ENCODE measurements at places on chromosomes 7 and 10.

DNA sequence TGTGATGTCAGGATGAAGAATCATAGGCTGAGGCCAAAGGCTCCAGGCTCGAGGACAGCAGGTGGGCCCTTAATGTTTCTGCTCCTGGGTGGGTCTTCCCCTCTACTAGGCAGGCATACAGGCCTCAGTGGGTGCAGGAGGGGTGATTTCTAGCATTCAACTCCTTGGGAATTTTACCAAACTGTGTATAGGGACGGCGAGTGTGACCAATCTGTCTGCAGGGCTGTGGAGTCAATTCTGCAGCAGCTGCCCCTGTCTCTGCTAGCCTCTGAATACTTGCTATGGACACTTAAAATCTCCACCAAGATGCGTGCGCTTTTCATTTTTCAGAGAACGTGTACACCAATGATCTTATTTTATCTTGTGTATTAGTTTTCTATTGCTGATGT lies 115.5 kb downstream of the WDR11 start:
- DNase-seq, result no peak

DNA sequence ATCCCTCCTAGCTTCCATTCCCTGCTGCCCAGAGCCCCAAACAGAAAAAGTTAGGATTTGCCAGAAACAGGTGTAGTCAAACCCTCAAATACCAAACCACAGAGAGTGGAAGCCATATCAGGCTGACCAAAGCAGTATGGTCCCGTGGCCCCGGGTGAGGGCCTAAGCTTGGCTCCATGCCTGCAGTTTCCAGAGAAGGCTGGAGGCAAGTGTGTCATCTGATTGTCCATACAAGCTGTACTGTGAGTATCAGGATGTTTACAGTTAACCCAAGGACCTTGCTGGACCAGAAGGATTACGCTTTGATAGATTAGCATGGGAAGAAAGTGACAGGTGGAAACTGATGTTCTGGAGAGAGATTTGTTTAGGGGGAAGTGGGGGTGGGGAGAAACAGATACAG lies 96.3 kb downstream of the PRKAG2 start:
- DNase-seq, result no peak

GRCh38 chr7:48144291-48144768 lies 26.9 kb upstream of the ABCA13 start:
- DNase-seq, result no peak

GRCh38 chr10:89479771-89480446 lies 55.5 kb downstream of the SLC16A12 start:
- DNase-seq, result no peak

GRCh38 chr10:73857446-73857845 lies 16.9 kb downstream of the CAMK2G start:
- no peak for DNase-seq

GRCh38 chr10:79304479-79305087 lies 42.7 kb upstream of the PPIF start:
- DNase-seq, result no peak

DNA sequence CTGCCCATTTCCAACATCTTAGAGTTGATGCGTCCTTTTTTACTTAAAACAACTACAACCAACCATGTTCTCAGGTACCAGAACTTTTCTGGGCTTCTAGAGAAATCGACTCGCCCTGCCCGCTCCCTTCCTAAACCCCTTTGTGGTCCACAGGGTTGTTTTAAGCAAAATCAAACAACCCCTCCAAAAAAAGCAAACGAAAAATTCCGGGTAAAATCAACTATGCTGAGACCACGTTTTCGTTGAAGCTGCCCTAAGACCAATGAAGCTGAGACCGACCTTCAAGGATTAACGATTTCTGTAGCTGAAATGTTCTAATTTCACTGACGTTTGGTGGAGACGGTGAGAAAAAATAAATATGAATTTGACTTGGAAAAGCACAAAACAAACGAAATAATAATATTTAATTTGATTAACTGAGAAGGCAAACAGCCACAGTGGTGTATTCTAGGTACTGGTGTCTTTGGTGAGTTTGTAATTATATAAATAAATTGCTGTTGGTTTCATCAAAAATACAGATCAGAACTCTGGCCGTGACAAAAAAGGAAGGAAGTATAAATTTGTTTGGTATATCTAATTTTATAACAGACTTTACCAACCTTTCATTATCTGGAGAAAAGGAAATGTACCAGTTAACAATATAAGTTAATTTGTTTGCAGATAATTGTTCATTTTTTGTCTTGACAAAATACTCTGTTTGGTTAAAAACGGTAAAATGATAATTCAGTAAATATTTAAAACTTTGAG lies 4.7 kb upstream of the IGF2BP3 start:
- no peak for DNase-seq
